ENCODE measurements at places on chromosomes 4 and X.

DNA sequence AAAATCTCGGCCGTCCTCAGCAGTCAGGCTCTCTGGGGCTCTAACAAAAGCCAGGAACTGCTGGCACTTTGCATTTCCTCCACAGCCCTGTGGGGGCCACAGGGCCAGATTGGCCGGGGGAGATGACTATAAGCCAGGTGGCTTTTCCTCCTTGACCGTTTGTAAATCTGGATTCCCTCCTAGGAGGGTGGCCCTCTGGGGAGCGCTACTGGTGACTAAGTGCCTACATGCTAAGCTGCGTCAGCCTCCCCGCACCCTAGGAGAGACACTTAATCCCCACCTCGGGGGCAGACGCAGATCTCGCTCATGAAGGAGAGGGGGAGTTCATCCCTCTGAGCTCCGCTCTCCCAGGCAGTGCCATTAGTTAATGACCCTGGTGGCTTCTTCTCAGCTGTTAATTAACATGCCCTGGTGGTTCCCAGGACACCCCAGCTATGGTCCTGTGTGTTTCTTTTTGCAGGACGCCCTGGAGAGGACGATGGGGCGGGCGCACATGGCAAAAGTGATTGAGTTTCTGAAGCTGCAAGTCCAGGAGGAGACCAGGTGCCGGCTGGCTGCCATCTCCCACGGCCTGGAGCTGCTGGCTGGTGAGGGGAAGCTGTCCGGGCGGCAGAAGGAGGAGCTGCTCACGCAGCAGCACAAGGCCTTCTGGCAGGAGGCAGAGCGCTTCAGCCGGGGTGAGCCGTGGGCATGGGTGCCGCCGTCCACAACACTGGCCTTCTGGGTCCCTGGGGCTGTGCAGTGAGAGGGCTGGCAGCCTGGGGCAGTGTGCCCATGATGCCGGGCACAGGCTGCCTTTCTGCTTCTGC, 41.6 kb downstream of the EVC start:
- peak; percentile 58 for DNase-seq

GRCh38 chr4:150371869-150372268, 210.1 kb upstream of the MAB21L2 start:
- no peak for DNase-seq

DNA sequence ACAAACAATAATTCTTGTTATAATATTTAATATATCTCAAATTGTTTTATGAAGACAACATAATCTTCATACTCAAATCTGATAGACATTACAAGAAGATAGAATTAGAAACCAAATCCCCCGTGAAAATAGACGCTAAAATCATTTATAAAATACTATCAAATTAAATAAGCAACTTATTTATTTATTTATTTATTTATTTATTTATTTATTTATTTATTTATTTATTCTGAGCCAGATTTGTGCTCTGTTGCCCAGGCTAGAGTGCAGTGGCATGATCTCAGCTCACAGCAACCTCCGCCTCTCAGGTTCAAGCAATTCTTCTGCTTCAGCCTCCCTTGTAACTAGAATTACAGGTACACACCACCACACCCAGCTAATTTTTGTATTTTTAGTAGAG, 294.9 kb upstream of the MAGEC2 start:
- DNase-seq = no peak

DNA sequence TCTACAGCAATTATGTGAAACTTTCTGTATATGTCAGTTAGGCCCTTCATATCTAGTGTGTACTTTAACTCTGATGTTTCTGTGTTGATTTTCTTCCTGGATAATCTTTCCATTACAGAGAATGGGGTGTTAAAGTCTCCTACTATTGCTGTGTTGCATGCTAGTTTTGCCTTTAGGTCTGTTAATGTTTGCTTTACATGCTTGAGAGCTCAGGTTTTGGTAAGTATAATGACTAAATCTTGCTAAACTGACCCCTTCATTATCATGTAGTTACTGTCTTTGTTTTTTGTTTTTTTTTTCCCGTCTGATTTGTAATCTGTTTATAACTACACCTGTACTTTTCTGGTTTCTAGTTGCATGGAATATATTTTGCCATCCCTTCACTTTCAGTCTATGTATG, 63.6 kb upstream of the UGT2B15 start:
- no peak for DNase-seq

GRCh38 chr4:90444904-90445303, 317.7 kb downstream of the CCSER1 start:
- no peak for DNase-seq

- peak; percentile 72 for DNase-seq
Measured at GRCh38 chr4:112759313-112759712, 122.4 kb downstream of the LARP7 start.

Measured in neural progenitor cell (in vitro differentiated cells).